Erythroblast (primary cell): ENCODE measurements at places on chromosomes 3 and 15.

DNA sequence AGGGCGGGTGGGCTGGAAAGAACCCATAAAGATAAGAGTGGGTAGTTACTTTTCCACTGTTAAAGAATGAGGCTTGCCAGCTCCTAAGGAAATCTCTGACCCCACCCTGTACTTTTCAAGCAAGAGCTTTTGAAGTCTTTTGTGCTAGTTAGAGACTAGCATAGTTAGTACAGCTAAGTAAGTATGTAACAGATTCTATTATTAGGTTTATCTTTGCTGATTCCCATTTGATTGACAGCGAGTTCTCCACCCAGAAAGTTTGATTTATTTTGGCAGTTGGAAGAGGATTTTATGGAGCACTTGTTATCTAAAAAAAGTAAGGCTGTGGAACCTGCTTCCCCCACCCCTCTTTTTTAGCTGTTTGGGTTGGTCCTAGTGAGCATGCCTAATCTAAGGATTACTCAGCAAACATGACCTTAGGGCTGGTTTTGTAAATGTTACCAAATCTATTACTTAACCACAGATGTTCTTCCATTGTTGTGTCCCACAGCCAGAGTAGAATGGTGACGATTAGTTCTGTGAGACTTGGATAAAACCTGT, 57.6 kb downstream of the FNDC3B start:
- DNase-seq, result peak; percentile 46

DNA sequence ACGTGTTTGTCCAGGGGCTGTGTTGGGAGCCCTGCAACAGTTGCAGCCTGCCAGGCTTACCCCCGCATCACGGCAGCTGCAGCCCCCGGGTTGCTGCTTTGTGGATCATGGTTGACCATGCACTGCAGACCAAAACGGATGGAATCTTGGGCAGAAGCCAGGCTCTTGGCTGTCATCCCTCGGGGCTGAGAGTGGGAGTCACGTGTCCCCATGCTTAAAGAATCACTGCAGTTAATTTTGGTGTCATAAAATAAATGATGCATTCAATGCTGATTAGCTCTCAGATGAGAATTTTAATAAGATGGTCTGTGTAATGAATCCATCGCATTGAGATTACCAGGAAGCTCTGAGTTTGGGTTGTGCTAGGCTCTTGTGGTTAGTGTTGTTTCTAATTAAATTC, 115.6 kb downstream of the CHDH start:
- DNase-seq, result no peak

DNA sequence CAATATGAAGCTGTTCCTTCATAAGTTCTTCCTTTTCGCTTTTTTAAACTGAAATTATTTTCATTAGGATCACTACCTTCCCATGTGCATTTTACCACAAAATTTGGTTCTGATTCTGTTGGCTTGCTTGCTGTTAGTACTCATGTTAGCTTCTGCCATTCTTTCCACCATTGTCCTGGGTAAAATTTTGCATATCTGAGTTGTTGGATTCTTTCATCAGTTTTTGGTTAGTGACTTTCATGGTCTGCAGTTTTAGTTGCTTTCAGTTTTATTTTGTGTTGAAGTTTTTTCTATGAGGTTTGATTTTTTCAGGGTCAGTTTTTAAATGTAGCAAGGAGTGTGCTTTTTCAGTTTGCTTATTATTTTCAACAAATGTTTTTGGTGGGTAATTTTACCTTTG, 71.9 kb downstream of the SMAD3 start:
- DNase-seq, result no peak

DNA sequence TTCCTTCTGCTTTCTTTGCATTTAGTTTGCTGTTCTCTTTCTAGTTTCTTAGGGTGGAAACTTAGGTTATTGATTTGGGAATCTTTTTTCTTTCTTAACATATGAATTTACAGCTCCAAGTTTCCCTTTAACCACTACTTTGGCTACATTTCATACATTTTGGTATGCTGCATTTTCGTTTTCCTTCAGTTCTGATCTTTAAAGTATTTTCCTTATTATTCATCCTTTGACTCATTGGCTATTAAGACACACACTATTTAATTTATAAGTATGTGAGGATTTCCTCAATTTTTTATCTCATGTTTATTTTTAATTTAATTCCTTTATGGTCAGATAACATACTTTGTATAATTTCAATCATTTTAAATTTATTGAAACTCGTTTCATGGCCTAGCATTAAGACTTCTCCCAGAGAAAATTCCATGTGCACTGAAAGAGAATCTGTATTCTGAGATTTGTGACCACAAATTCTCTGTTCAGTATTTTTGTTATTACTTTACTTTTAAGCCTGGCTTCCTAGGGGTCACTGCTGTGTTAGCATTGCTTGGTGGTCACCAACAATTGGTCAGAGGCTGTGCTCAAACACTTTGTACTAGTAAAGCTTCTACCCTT, 87.7 kb downstream of the CFAP20DC start:
- no peak for DNase-seq

GRCh38 chr3:97969541-97969940, 2.7 kb downstream of the RIOX2 start:
- DNase-seq, result no peak

- DNase-seq, result no peak
These were observed 49.3 kb downstream of the GRIP2 start for GRCh38 chr3:14490831-14491230.
